ENCODE measurements at places on chromosomes 12 and 14.
A peak's percentile ranks its signal among the peaks of the same experiment; 100 is the strongest.

DNA sequence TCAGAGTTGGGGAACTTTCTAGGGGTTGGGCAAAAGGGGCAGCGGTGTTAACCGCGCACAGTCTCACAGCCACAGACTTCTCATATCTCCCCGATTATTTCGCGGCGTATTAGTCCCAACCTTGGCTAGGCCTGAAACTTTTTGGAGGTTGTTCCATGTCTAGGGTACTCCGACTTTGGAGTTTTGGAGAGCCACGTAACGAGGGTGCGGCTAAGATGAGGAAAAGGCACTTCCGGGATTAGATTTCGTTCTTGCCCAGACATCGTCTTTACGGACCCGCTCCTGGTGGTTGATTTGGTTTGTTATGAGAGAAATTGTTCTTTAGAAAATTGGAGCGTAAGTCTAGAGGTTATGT is 513 bp downstream of the CCNK start:
- peak; percentile 4 for DNase-seq

GRCh38 chr14:61331992-61332657 is 10.7 kb downstream of the PRKCH start:
- DNase-seq, result no peak

DNA sequence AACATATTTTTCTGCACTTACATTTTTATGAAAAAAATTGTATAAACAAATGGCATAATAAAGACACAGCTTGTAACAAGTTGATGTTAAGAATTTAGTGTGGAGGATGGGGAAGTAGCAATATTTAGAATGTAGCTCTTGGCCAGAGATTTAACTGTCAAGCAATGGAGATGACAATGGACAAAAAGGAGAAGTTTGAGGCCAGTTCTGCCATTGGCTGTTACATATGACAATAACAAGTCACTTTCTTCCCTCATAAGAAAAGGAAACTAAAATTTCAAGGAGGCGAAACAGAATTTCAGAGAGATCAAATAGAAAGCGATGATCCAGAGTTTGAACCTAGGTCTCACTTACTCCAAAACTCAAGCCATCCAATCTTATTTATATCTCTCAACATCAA is 122.8 kb upstream of the CCDC175 start:
- no peak for DNase-seq

GRCh38 chr12:94204499-94205247 is 56.3 kb downstream of the PLXNC1 start:
- no peak for DNase-seq

DNA sequence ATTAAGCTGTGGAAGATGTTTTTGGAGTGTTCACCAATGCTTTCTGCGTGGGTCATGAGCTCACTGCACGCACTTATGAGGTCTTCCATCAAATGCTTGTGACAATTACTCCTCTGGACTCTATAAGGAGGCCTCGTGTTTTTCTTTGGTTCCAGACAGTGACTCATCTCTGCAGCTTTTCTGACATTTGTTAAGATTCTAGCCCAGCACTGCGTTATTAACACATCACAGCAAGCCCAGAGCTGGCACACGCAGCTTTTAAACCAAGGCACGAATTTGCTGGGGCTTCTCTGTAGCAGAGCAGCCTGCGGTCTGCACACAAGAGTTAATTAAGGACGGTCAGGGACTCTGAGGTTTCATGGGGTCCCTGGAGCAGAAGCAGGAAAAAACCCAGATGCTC is 16.9 kb downstream of the MEG3 start:
- DNase-seq, result no peak

GRCh38 chr12:14482886-14483285 is 84.8 kb downstream of the PLBD1 start:
- no peak for DNase-seq

DNA sequence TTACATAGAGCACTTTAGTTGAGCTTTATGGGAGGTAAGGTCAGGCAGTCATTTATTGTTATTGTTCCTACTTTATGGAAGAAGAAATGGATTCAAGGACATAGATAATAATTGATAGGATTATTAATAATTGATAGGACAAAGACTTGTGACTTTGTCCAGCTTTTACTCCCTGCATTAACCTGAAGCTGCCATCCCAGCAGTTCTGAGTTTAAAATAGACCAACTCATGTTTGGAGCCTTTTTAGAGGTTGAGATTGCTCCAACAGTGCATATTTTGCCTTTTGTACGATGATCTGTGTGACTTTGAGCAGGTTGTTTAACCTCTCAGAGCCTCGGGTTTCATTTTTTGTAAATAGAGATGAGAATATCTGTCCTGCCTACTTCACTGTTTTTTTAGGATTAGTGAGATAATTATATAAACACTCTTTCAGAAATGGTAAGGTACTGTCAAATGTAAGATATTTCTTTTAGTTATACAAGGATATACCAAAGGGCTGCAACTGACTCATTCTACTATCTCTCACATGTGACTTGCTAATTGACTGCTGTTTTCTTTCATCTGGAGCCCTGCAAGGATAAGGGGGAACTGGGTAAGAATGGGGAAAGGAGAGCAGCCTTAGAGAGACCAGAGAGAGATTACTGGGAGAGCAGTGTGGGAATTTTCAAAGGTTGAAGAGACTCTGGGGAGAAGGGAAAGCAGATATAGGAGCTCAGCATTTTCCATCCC is 15.3 kb downstream of the WDR20 start:
- DNase-seq, result no peak

DNA sequence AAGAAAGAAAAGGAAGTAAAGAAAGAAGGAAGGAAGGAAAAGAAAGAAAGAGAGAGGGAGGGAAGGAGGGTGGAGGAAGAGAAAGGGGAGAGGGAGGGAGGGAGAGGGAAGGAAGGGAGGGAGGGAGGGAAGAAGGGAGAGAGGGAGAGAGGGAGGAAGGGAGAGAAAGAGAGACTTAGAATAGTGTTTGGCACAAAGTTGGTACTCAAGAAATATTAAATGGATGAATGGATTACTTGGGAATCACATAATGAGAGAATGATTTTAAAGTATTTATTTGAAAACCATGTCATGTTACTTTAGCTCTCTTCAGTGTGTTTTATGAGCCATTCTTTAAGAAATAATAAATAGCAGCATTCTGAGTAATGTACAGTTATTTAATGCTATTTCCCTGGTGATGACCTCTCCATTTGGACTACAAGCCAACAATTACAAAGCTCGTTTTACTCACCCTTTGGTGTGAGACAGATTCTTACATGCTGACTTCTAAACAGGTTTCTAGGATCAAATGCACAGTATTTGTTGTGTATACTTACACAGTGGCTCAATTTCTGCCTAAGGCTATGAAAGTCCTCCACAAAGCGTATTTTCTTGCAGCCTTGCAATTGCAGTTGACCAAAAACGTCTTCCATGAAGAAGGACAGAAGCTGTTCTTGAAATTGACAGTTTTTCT is 861 bp downstream of the IL26 start:
- no peak for DNase-seq

DNA sequence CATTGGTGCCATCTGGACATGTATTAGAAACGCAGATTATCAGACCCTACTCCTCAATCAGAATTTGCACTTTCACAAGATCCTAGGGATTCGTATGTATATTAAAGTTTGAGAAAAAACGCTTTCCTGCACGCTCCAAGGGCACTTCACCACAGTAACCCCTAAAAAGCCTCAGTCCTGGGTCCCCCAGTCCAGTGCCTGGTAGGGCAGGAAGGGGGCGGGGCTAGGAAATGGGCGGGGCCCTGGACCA is 369 bp downstream of the DEPDC4 start:
- peak; percentile 86 for DNase-seq

GRCh38 chr14:77638771-77639171 is 22.3 kb upstream of the SPTLC2 start:
- no peak for DNase-seq

GRCh38 chr12:75483431-75483830 is 2.9 kb downstream of the GLIPR1 start:
- no peak for DNase-seq

DNA sequence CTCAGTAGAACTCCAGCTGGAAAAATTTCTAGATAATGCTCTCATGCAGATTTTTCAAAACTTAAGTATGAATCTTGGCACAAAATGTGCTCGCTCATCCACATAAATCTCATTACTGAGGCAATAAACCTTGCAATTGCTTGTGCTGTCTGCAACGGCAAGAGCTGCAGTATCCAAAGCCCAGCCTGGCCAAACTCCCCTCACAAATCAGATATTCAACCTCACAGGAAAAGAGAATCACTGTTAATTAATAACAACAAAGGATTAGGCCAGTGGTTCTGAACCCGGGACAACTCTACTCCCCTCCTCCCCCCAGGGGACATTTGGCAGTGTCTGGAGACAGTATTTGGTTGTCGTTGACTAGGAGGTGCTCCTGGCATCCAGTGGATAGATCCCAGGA is 19.2 kb upstream of the CORO1C start:
- DNase-seq, result no peak

- peak; percentile 3 for DNase-seq
Observed at GRCh38 chr12:117907108-117907689, 61.6 kb downstream of the KSR2 start.

DNA sequence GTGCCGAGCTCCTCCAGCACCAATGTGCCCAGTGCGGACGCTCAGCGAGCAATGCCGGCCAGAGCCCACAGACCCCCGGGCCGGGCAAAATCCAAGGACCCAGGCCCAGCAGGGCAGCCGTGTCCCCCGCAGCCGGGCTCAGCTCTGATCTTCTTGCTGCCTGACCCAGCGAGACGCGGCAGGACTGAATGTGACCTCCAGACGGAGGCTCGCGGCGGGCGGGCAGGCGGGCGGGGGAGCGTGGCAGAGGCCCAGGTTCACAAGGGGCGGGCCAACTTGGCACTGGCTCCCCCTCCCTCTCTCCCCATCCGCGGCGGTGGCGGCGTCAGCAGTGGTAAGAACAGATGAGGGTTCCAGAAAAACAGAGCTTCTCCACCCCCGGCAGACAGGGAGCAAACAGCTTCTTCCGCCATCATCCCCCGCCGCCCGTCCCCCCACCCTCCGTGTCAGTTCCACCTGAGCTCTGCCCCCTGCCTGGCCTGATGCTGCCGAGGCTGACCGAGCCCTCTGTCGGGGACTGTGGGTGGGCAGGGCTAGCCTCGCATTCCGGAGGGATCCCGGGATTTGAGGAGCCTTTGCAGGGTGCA is 94.3 kb downstream of the RFLNA start:
- DNase-seq, result peak; percentile 59

DNA sequence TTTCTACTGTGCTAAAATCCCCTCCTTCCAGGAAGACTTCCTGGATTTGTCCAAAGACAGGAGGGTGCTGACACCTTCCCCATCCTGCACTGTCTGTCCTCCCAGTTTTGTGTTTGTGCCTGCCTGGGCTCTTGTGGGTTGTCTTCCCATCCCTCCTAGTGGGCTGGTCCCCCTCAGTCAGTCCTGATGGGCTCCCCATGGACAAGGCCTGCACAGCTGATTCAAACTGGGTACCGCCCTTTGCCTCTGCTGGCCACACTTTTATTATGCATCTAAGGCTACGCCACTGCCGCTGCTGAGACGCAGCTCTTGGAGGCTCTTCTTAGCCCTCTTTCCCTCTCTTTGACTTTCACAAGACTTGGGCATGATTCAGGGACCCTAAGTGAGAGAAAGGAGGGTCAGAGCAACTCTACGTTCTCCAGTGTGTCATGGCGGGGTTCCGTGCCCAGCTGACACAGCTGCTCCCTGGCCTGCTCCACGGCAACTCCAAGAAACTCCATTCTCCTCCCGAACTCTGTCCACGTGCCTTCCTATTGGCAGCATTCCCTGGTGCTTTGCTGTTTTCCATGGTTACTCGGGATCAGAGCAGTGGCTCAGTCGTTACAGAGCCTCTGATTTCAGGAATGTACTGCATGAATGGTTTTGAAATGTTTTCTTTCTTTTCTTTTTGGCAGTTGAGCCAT is 3.8 kb upstream of the KRT85 start:
- no peak for DNase-seq

- DNase-seq, result no peak
Observed at GRCh38 chr14:55142466-55142865, 13.4 kb downstream of the LGALS3 start.

- no peak for DNase-seq
Observed at GRCh38 chr12:130668286-130669204, 47.6 kb downstream of the RIMBP2 start.

DNA sequence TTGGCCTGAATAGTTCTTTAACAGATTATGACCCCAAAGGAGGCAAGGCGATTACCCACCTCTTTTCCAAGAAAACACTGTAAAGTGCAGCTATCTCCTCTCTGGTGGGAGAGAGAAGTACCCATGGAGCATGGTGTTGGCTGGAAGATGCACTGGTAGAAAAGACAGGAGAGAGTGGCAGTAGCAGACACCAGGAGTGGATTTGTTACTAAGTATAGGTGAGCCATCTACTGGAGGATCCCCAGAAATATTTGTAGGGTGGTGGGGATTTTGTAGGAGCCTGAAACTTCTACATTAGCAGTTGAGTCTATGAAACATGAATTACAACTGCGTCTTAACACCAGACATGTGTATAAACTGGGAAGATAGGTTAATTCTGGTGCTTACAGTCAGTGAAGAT is 148.0 kb downstream of the SLC38A4 start:
- DNase-seq, result no peak

GRCh38 chr12:72030277-72030676 is 91.6 kb downstream of the TPH2 start:
- no peak for DNase-seq

DNA sequence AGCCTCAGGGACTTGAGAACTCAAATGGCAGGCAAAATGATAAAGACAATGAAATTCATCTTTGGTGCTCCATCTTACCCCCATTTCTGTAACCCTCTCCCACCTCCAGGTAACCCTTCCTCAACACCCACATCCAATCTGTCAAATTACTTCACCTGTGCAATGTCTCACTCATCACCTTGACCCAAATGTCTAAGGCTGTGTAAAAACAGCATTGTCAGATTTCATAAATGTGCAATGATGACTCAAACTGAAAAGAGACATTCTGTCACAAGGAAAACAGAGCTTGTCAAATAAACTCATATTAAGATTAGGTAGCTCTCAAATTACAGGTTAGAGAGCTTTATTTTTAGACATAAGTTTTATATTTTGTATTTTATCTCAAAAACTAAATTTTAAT is 19.9 kb upstream of the COCH start:
- no peak for DNase-seq

DNA sequence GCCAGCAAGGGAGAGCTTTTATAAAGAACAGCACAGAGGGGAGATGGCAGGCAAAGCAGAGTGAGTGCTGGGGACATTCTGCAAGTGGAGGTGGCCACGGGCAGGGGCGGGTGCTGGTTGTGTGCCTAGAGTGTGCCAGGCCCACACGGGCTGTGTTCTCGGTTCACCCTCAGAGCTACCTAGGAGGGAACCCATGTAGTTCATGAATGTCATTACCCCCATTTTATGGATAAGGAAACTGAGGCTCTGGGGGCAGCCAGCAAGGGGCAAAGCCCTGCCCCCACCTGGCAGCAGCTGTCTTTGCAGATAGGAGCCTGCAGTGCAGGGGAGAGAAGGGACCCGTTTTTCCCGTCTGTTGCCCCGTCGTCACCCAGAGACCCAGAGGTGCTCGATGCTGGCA is 85.2 kb upstream of the NCOR2 start:
- no peak for DNase-seq

- DNase-seq, result no peak
Observed at GRCh38 chr14:93789228-93790130, 1.2 kb upstream of the PRIMA1 start.
